ENCODE measurements at places on chromosomes 2 and 18. TPM values are rescaled to one million over a fixed set of nuclear protein-coding genes. Genes with fewer than 3 reads are reported as not detected.

DNA sequence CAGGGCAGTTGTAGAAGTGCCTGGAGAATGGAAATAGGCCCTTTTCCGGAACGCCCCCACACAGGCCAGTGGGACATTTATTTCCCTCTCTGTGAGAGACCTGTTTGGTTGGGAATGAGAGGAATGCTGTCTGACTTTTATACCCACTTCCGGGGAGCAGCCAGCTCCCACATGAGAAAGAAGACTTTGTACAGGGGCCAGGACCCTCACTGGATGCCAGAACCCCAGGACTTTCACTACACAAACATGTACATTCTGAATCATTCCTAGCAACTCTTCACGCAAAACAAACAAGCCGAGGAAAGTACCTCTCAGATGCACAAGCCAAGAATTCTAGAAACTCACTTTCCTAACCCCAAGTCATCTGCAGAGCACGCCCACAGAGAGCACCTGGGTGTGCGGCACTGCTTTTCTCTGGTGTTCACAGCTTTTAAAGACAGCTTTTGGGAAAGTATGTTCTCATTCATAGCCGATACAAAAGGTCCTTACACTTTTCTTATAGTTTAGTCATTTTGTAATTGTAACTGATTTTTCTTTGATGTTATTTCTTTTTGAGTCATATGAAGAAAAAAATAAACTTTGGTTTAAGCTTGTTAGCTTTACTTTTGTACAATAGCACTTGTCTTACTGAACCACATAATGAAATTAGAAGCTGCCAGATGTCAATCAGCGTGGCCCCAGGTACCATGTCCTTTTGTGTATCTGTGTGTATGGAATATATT, 856.1 kb upstream of the ID2 start:
- no peaks in the 10 kb centered on the region for H3K36me3 ChIP-seq
- H3K27me3 ChIP-seq, result no peaks in the 10 kb centered on the region
- no peaks in the 10 kb centered on the region for H3K4me1 ChIP-seq
- no peak overlapping the region for H3K27ac ChIP-seq
- no peak overlapping the region for H3K4me3 ChIP-seq

GRCh38 chr2:196431957-196432356, 207.6 kb upstream of the CCDC150 start:
- no peak overlapping the region for H3K27ac ChIP-seq
- DNase-seq, result no peak
- H3K36me3 ChIP-seq, result no peaks in the 10 kb centered on the region
- no peak overlapping the region for H3K4me3 ChIP-seq
- no peaks in the 10 kb centered on the region for H3K4me1 ChIP-seq

DNA sequence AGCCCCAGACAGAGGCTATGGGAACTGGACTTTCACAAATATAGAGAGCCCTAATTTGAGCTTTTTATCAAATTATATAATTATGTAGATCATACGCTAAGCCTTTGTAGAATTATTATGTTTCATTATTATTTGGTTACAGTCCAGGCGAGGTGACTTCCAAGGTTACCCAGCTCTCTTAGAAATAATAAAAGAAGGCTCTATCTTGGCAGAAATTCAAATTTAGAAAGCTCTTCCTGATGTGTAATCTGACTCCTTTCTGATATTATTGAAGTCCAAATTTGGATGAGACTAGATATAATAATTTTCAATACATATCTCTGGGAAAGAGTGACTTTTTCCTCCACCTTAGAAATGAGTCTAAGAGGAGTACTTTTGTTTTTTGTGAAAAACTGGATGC, 4.8 kb upstream of the SLC38A11 start:
- no peak overlapping the region for H3K27ac ChIP-seq
- DNase-seq, result no peak
- H3K4me3 ChIP-seq, result no peak overlapping the region
- no peaks in the 10 kb centered on the region for H3K36me3 ChIP-seq
- H3K4me1 ChIP-seq, result no peaks in the 10 kb centered on the region

GRCh38 chr18:59308248-59308937, 10.1 kb downstream of the CPLX4 start:
- no peaks in the 10 kb centered on the region for H3K36me3 ChIP-seq
- H3K27me3 ChIP-seq, result no peaks in the 10 kb centered on the region
- no peak overlapping the region for H3K4me3 ChIP-seq

DNA sequence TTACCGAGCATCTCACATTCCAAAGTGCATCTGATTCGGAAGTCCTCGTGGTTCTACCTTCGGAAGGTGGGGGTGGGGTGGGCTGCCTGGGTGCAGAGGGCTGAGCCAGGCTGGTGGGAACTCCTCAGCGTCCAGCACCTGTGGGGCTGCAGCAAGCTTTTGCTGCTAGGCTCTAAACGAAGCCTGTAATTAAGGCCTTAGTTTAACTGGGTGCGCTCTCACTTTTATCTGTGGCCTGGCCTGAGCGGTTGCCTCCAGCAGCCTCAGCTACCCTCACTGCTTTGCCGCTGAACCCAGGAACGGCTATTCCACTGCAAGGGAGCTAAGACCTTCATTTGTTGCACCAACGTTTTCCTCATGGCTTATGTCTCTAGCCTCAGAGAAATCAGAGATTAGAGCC, 48.4 kb downstream of the TMEM17 start:
- H3K4me3 ChIP-seq, result peak overlapping the region; percentile 49
- no peak overlapping the region for H3K27ac ChIP-seq
- DNase-seq, result no peak
- H3K36me3 ChIP-seq, result no peaks in the 10 kb centered on the region

The C2orf42 gene
- total RNA-seq, result 27.9 TPM

DNA sequence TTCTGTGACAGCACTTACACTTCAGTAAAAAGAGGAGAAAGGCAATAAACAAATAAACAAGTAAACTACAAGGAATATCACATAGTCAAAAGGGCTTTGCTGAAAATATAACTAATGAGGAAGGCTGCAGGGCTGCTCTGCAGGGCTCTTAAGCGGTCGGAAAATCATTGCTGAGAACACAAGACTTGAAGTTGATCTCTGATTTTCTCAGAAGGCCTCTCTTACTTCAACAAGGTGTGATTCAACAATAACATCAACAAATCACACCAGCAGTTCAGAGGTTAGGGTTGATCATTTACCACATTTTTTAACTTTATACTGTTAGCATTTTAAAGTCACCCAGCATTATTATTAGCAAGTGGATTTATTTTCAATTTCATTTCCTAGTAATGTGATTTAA, 215.6 kb downstream of the ARHGAP15 start:
- DNase-seq, result no peak
- no peaks in the 10 kb centered on the region for H3K27me3 ChIP-seq
- no peaks in the 10 kb centered on the region for H3K4me1 ChIP-seq
- no peaks in the 10 kb centered on the region for H3K36me3 ChIP-seq

The NR4A2 gene
- 2.3 TPM for total RNA-seq

GRCh38 chr2:47907039-47907781, 912 bp upstream of the FBXO11 start:
- no peaks in the 10 kb centered on the region for H3K4me1 ChIP-seq
- no peaks in the 10 kb centered on the region for H3K27me3 ChIP-seq

The BUB1 gene
- total RNA-seq, result 1.3 TPM

GRCh38 chr2:14140009-14140550, 492.4 kb upstream of the LRATD1 start:
- H3K27me3 ChIP-seq, result no peaks in the 10 kb centered on the region
- DNase-seq, result no peak
- H3K27ac ChIP-seq, result no peak overlapping the region

Measured in prostate gland (tissue), 2 donors.